ENCODE measurements at places on chromosomes 16 and 17. TPM values are rescaled to one million over a fixed set of nuclear protein-coding genes. Genes with fewer than 3 reads are reported as not detected.

ZPBP2 gene
- total RNA-seq = not detected

HS3ST6 gene
- total RNA-seq = not detected

AANAT gene
- not detected for total RNA-seq

VASN gene
- total RNA-seq = 35.4 TPM

KRT33A gene
- total RNA-seq = not detected

PRAC2 gene
- total RNA-seq = not detected

CDIP1 gene
- total RNA-seq = 13.7 TPM

ZNF213 gene
- total RNA-seq = 13.2 TPM

TIMM22 gene
- total RNA-seq = 13.7 TPM

ARL5C gene
- total RNA-seq = not detected

C16orf89 gene
- total RNA-seq = not detected

TSPAN10 gene
- 3.9 TPM for total RNA-seq

ADAD2 gene
- not detected for total RNA-seq

CRISPLD2 gene
- 254 TPM for total RNA-seq

ADGRG3 gene
- total RNA-seq = not detected

NEK8 gene
- total RNA-seq = 10.2 TPM

TMEM100 gene
- total RNA-seq = not detected

SBK1 gene
- total RNA-seq = not detected

SLC43A2 gene
- 3.9 TPM for total RNA-seq

C1QTNF8 gene
- not detected for total RNA-seq

SOCS1 gene
- 22.0 TPM for total RNA-seq

IL17C gene
- total RNA-seq = 0.39 TPM

SPAG9 gene
- 98.8 TPM for total RNA-seq

ADAT1 gene
- 52.2 TPM for total RNA-seq

SCN4A gene
- not detected for total RNA-seq

KRTAP17-1 gene
- not detected for total RNA-seq

KIAA0513 gene
- total RNA-seq = 70.7 TPM

IL34 gene
- 2.0 TPM for total RNA-seq

CNTNAP4 gene
- total RNA-seq = 0.39 TPM

SLC5A2 gene
- total RNA-seq = 0.79 TPM

MEOX1 gene
- 0.65 TPM for total RNA-seq
